ENCODE measurements at places on chromosomes 6 and 20. TPM values are rescaled to one million over a fixed set of nuclear protein-coding genes. Genes with fewer than 3 reads are reported as not detected.

DNA sequence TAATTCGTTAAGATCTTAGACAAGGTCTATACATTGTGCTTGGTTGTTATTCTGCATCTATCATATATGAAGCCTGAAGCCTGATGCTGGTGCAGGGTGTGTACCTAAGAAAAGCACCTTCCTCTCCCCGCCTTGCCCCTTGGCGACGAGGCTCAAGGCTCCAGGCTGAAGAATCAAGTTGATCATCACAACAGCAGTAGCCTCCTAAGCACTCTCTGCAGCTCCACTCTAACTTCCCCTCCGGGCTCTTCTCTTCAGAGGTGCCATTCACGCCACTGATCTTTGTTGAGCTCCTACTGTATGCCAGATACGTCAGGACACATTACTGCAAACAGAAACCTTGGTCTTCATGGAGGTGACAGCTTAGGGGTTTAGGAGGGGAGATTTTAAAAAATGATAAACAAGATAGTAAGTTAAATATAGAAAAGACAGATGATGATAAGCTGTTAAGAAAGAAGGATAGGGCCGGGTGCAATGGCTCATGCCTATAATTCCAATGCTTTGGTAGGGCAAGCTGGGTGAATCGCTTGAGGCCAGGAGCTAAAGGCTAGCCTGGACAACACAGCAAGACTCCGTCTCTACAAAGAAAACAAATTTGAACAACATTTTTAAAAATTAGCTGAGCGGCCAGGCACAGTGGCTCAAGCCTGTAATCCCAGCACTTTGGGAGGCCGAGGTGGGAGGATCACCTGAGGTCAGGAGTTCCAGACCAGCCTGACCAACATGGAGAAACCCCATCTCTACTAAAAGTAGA is 38.4 kb upstream of the ZNF217 start:
- DNase-seq, result no peak

- DNase-seq, result no peak
These were observed 91.7 kb downstream of the CLIC5 start for GRCh38 chr6:45923831-45924391.

- no peak for DNase-seq
These were observed 47.8 kb upstream of the NRSN1 start for GRCh38 chr6:24078200-24078599.

DNA sequence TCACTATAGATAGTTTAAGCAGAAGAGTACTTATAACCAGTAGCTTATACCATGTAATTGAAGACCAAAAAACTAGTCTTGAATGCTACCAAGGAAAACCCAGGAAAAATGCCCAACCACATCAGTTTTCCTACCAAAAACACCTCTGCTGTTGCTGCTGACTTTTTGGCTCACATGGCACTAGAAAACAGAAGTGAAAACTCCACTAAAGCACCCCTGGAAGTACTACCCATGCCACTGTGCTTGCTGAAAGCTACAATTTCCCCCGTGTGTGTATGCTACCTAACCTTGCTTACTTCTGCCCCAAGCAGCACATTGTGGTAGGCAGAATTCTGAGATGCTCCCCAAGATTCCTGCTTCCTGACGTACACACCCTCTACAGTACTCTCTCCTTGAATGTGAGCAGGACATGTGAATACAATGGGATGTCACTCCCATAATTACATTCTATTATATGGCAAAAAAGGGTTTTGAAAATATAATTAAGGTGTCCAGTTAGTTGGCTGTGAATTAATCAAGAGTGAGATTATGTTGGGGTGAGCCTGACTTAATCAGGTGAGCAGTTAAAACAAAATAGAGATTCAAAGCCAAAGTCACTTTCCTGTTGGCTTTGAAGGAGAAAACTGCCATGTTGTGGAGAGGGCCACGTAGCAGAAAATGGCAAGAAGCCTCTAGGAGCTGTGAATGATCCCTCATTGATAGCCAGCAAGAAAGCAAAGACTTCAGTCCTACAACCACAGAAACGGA is 209.8 kb upstream of the MARCKS start:
- DNase-seq, result no peak

- peak; percentile 91 for DNase-seq
These were observed 2.0 kb downstream of the ZNF335 start for GRCh38 chr20:45969712-45970634.

The PRL gene
- polyA plus RNA-seq, result not detected

The UTRN gene
- 34.8 TPM for polyA plus RNA-seq
